Activated naive CD8-positive, alpha-beta T cell treated with anti-CD3 and anti-CD28 coated beads, Interleukin-2, amount 50 U/mL, for 24 hours (primary cell): ENCODE measurements at places on chromosomes 16 and 17.

DNA sequence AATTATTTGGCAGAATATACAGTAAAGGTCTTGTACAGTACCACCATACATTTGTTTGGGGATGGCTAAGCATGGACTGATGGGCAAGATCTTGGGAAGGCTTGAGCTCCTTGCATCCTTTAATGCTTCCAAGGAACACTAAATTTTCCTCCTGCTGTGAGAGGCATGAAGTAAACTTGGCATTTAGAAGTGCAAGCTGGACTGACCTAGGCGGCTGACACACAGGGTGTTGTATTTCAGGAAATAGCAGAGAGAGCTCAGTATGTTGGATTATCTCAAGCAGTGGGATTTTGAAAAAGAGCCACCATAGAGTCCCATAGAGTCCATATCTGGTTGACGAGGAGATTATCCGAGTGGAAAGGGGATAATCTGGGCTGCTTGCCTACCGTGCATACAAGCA, 2137.1 kb downstream of the TP53TG3F start:
- no peak for DNase-seq

GRCh38 chr17:67821871-67822367, 3.4 kb upstream of the BPTF start:
- DNase-seq, result no peak

GRCh38 chr17:45742251-45742650, 41.9 kb upstream of the CRHR1 start:
- no peak for DNase-seq

- no peak for DNase-seq
Measured at GRCh38 chr16:57704905-57705852, 10.6 kb downstream of the DRC7 start.

GRCh38 chr16:16146380-16147315, 76.6 kb downstream of the ABCC6 start:
- no peak for DNase-seq

DNA sequence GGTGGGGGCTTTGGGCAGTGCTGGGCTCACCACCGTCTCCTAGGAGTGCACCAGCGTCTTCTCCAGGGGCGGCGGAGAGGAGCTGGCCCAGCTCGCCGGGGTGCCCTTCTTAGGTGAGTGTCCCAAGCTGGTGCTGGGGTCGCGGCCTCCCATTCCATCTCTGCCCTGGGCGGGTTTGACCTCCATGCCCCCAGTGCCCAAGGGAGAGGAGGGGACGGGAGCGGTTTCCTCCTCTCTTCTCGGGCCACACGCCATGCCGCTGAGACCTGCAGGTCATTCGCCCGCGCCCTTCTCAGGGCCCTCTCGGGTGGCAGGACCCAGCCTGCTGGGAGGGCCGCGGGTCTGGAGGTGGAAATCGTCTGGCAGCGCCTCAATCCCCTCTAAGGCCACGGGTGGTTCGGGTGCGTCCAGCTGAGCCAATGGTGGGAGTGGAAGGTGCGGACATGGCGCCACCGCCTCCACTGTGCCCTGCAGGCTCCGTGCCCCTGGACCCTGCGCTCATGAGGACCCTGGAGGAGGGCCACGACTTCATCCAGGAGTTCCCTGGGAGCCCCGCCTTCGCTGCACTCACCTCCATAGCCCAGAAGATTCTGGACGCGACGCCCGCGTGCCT, 5.3 kb downstream of the IGFALS start:
- no peak for DNase-seq
